ENCODE measurements at places on chromosomes 7 and 10.

DNA sequence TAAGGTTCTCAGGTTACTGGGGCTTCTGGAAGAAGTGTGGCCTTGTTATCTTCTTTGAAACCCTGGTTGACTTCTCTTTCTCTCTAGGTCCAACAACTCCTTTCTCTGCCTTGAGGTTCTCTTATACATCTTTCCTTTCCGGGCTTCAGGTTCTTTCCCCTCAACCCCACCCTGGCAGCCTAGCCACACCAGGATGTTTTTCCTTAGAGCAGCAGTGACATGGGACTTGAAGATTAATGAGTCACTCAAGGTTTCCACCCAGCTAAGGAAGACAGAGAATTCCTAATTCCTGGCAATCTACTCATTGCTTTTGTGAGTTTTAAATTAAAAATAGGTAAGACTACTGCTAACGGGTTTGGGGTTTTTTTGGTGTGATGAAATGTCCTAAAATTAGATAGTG lies 121.8 kb upstream of the HPS1 start:
- DNase-seq = no peak

DNA sequence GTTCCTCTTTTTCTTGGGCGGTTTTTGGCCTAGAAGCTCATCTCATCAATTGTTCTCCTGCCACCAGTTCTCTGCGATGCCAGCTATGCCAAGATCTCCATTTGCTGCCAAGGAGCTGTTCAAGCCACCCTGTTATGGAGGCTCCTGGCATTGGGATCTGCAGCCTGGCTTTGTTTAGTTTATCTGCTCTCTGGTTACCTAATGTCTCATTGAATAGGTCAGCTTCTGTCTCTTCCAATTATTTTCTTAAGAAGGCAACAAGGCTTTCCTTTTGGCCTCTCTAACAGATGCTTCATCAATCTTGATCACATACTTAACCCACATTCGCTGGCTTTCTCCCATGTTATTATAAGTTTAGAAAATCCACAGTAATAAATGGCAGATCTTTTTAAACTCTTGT lies 20.6 kb upstream of the SDK1 start:
- DNase-seq = no peak

DNA sequence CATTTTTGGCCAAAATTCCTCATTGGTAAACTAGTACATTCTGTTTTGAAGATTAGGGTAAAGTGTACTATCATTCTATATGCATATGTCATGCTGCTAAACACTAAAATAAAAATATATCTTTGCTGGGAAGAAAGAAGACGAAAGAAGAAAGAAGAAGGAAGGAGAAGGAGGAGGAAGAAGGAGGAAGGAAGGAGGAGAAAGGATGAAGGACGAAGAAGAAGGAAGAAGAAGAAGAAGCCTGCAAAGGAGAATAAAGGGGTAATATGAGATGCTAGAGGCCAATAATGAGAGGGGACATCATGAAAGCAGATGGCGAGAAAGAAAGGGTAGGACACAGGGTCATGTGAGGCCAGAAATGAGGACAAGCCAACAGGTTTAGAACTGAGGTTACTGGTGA lies 8.0 kb downstream of the SLC25A13 start:
- no peak for DNase-seq

- no peak for DNase-seq
Observed at GRCh38 chr10:42985436-42986316, 91.2 kb upstream of the RET start.

- DNase-seq = no peak
Observed at GRCh38 chr10:92506336-92506735, 67.6 kb downstream of the IDE start.

DNA sequence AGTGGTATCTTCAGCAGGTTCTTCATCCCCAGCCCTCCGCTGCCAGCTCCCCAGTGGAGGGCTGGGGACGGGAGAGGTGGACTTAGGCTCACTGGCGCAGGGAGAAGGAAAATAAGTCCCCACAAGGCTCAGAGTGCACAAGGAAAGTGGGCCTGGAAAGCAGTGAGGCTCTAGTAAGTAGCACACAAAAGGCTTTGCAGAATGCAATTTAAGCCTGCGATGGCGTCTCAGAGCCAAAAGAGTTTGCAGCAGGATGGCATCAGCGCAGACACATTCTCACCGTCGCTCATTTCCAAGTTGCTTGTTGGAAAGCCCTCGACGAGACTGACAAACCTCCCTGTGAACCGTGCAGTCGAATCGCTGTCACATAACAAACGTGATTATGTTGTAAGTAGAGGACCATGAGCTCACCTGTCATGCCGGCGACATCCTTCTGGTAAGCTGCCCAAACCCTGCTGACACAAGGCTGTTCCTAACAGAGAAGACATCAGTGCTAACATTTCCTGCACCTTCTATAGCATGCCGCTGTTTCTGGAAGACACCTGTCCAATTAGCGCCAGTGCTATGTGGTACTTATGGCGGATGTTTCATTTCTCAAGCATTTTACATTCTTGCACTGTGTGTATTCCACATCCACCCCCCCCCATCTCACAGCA lies 98.3 kb upstream of the NPVF start:
- DNase-seq = no peak

DNA sequence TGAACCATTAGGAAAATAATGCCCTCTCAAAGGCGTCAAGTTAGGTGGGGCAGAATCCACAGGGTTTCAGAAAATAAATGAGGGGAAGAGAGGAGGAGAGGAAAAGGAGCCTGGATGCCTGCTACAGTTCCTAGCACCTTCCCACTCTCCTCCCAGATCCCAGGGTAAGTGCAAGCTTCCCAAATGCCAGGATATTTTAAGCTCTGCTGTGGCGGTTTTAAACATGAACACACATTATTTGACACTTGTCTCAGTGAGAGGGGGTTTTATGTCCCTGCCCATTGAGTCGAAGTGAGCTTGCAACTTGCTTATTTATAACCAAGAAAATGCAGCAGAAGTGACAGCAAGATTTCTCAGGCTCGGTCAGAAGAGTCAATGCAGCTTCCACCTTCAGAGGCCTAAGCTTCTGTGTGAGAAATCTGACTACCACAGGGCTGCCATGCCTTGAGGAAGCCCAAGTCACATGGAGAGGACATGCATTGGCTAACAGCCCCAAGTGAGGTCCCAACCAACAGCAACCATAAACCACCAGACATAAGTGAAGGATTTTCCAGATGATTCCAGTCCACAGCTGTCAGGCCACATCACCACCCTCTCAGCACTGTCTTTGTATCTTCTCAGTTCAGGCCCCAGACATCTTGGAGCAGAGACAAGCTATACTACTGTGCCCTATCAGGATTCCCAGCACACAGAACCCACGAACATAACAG lies 17.9 kb upstream of the BMPER start:
- no peak for DNase-seq

DNA sequence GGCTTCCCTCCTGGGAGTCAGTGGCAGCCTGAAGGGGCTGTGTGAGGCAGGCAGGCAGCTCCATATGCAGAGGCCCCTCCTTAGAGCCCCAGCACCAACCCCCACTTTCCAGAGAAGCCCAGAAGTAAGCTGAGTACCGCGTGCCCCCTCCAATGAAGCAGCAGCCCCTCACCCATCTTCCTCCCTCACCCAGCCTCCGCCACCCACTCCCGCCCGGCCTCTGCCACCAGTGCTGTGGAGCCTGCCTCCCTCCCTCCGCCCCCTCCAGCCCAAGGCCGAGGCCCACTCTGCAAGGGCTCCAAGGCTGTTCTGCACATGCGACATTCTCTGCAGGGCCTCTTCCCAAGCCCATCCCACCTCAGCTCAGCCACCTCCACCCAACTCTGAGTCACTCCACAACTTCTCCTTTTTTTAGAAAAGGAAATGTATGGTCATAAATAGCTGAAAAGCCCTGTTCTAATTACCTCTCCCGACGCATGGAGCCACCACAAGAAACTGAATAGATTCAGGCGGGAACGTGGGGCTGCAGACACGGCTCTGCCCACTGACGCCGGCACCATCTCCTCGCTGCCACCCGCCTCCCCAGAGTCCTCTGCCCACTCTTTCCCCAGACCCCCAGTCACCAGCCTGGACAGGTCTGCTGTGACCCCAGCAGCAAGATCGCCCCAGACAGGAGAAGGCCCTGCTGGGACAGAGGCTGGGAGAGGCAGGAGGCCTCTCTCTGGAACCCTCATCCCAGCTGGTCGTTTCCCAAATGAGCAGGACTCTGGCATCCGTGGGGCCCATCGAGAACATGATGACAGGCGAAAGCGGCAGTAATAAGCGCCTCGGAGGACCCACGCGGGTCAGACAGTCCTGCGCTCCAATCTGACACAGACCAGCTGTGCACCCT lies 213.9 kb downstream of the MAD1L1 start:
- peak; percentile 38 for DNase-seq

DNA sequence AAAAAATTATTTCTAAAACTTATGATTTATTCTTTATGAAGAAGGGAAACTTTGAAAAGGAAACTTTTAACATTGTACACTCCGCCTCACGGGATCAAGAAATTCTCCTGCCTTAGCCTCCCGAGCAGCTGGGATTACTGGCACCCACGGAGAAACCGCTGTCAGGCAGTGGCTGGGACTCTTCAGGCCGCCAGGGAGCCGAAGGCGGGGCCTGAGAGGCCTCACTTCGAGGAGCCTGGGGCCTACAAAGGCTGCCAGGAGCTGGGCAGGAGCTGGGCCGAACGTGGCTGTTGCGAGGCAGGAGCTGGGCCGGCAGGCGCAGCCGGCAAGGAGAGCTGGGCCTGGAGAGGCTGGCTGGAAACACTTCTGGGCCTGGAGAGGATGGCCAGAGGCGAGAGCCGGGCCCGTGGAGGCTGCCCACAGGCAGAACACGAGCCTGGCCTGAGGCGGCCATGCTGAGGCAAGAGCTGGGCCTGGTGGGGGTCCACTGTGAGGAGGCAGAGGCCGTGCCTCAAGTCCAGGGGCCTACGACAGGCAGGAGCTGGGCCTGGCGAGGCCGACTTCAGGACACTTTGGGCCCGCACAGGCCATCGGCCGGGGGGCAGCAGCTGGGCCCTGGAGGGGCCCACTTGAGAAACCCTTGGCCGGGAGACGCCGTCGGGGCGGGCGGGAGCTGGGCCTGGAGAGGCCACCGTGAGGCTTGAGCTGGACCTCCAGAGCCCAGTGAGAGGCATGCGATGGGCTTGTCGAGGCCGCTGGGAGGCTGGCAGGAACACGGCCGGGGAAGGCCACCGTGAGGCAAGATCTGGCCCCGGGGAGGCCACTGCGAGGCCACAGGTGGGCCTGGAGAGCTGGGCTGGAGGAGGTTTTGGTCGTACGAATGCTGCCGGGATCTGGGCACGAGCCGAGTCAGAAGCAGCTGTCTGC lies 23.7 kb downstream of the MDH2 start:
- DNase-seq = no peak

DNA sequence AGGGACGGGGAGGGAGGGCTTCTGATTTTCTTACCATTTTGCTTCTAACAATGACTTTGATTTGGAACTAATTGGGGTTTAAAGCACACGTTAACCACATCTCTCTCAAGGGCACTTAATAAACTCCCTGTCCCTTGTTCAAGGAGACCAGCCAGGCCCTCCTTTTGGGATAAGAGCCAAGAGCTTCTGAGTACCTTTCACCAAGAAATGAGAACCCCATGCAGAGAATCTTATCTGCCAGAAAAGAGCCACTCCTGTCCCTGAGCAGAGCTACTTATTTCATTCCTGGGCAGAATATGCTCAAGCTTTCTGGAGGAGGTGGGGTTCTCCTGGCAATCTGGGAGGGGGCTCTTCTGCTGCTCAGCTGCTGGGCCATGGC lies 574.6 kb downstream of the GALNT17 start:
- DNase-seq = no peak

DNA sequence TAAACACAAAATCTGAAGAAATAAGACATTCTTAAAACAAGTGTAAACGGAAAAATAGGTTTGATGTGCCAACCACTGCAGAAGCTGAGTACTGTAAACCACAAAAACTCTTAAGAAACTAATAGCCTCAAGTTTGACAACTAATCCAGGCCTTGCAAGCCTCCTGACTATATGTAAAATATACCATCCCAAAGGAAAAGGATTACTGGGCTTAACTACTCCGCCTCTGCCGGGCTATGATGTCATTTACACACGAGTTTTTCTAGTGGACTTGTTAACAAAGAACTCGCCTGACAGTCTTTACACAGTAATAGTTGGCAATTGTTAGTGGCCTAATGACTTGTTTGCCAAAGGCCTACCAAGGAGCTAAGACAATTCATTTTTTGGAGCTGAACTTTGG lies 2.1 kb downstream of the KIF5B start:
- peak; percentile 37 for DNase-seq

DNA sequence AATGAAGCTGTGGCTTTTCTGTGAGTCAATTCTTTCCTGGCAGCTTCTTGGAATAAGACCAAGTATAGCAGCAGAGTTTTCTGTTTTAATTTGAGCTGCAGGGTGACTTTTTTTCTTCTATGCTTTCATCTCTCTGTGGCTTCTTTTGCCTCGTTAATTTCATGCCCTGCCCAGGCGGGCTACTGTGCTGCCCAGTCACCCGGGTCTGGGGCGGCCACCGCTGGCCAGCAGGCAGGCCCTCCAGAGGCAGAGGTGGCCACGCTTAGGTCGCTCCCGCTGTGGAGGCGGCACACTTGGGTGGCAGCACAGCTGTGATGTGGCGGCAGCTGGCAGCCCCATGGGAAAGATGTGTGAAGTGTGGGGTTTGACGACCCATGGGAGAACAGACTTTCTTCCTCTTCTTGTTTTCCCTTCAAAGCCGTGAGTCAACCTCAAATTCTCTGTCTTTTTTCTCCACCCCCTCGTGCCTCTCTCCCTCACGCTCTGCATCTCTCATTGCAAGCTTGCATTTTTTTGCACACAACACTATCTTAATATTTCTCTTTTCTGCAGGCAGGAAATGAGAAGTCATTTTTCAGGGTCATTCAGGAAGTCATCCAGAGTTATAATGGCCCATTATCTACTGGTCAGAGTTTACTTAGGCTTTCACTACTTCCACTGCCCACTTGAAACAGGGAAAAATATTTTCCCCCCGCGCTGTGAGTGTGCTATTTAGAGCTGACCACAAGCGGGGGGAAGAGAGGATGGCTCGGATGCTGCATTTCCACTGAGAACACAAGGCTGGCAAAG lies 67.8 kb downstream of the EGFR start:
- no peak for DNase-seq

- no peak for DNase-seq
Observed at GRCh38 chr10:71316056-71316785, 2.8 kb upstream of the SLC29A3 start.

- no peak for DNase-seq
Observed at GRCh38 chr10:90959826-90960225, 38.9 kb upstream of the ANKRD1 start.

- no peak for DNase-seq
Observed at GRCh38 chr7:28606421-28606820, 194.1 kb downstream of the CREB5 start.

DNA sequence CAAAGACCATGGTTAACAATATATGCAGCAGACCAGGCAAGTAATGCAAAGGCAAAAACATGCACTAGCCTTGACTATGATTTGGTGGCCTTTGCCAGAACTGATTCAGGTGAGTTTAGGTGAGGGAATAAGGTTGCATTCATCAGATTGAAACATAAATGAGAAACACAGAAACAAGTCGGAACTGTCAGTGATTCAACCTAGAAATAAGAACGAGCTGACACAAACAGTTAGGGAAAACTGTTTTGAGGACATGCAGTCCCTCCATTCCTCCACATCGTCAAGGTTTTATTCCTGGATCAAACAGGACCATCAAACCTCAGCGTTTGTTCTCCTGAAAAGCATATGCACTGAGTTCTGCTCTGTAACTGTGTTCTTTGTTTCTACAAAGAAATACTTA lies 1.8 kb downstream of the ZNF248 start:
- DNase-seq = no peak

- no peak for DNase-seq
Observed at GRCh38 chr7:70557338-70557737, 574.6 kb upstream of the GALNT17 start.
